ENCODE measurements at places on chromosomes 2 and 18.
A peak's percentile ranks its signal among the peaks of the same experiment; 100 is the strongest.

DNA sequence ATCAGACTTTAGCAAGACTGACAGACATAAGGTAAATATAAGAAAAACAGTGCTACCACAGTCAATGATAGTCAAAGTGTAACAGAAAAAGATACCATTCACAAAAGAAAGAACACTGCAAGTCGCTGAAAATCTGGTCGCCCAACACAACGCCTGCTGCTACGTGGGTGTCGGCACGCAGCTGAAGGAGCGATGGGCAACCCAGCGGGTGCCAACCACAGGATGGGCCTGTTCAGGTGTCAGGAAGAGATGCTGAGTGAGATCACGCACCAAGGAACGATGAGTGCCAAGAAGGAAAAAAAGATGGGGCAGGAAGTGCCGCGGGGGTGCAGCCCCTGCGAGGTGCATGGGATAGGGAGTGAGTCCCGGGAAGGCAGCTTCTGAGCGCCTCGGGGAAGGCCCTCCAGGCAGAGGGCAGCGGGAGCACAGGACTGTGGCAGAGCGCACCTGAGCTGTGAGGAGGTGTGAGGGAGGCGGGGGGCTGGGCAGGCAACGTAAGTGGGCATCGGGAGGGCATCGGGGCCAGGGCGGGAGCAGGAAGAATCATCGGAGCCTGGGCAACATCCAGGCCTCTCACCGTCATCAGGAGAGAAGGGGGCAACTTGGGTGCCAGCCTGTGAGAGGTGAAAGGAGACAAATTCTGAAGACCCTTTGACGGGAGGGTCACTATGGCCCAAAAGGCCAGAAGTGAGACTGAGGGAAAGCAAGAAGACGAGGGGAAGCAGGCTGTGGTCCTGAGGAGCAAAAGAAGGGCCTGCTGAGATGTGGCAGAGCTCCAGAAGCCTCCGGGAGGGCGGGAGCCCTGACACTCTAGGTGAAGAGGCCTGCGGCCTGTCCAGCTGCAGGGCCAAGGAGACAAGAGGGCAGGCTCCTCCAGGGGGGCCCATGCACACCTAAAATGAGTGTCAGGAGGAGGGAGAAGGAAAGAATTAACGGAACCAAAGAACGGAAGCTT is 14.8 kb upstream of the MTERF4 start:
- no peak for DNase-seq

GRCh38 chr2:127626175-127626574 is 19.8 kb upstream of the GPR17 start:
- no peak for DNase-seq

DNA sequence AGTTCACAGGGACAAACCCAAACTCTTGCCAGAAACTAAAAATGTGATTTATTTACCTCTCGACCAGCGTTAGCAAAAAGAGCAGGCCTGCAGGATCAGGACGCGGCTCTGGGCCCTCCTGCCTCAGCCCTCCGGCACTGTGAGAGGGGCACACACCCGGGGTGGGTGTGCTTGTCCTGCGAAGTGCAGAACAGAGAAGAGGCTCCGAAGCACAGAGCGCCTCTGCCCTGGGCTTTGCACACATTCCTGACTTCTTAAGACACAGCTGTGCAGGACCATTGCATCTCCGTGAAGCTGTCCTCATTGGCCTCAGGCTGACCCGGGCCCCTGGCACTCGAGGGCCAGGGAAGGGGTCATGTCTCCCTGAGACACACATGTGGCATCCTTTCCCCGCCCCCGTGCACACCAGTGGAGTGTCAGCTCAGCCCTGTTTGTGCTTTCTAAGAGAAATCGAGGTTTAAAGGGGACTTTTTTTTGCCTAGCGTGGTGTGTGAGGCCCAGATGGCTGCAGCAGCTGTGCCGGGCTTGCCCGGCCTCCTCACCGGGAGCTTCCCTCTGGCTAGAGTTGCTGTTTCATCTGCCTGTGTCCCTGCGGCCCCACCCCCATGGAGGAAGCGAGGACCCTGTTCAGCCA is 9.9 kb upstream of the NFATC1 start:
- DNase-seq: no peak

GRCh38 chr2:120656273-120656950 is 79.3 kb upstream of the GLI2 start:
- no peak for DNase-seq

GRCh38 chr2:239444626-239445577 is 44.1 kb upstream of the HDAC4 start:
- no peak for DNase-seq

DNA sequence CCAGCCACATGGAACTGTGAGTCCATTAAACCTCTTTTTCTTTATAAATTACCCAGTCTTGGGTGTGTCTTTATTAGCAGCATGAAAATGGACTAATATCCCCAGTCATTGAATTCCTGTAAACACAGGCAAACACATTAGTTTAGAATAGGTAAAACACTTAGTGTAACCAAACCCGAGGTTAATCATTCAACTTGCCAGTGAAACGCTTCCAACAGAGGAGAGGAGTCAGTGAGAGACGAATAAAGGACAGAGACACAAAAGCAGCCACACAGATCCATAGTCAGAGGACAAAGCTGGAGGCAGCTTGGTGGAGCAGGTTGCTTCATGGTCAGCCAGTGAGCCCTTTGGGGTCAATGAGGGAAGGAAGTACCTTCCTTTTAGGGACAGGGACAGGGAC is 348.1 kb downstream of the TGIF1 start:
- DNase-seq: no peak

DNA sequence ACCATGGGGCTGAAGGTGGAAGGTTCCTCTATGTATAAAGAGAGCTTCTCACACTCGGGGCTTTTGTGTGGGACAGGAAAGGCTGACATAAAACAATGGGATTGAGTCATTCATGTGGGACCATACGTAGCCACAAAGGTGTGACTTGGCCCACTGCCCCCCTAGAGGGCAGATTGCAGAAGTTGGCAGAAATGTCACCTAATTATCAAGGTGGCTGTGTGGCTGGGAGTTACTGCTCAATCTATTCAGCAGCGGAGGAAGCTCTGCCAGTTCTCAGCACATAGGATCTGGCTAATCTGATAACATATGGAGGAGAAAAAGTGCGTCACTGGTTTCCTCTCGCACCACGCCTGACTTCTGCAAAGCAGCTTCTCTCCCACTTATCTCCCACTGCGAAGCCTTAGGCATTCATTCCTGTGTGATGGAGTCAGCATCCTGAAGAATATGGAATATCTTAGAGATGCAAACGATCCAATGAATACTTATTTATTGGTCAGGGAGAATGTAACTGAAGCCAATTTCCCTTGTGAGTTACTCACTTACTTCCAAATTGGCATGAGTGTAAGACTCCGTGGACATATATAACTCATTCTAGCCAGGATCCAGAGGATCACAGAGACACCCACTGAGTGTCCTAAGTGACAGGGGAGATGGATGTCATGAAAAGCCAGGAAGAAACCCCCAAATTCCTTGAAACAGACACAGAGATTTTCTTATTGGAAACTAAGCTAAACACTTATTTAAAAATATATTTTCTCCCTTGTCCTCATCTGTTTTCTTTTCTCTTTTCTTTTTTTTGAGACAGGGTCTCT is 344.8 kb downstream of the TGIF1 start:
- DNase-seq: no peak

DNA sequence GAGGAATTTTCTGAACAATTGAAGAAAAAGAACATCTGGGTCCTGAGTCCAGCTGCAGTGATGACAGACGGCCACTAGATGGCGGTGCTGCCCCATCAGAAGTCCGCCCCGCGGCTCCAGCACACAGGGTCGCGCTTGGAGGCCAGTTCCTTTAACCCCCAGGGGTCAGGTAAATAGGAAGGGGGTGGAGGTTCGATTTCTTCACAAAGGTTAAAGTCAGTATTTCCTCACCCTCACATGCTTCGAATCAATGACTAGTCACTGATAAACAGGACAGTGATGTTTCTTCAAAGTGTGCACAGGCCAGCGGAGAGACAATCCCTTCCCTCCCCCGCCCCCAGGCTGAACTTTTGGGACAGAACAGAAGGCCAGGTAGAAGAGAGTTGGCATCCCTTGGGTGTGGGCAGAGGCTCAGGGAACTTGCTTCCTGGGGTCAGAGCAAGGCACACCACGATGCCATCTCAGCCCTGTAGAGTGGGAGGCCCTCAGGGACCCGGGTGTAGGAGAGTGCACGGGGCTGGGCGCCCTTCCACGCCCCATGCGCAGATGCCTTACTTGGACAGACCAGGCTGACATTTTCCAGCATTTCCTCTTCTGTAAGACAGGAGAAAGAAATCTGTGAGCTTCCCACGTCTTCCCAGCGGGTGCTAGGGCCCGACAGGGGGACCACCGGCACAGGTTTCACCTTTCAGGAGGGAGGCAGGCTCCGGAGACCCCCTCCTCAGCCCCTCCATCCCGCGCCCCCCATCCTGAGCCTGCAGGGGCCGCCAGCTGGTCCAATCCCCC is 722 bp downstream of the APOB start:
- DNase-seq: peak; percentile 24

DNA sequence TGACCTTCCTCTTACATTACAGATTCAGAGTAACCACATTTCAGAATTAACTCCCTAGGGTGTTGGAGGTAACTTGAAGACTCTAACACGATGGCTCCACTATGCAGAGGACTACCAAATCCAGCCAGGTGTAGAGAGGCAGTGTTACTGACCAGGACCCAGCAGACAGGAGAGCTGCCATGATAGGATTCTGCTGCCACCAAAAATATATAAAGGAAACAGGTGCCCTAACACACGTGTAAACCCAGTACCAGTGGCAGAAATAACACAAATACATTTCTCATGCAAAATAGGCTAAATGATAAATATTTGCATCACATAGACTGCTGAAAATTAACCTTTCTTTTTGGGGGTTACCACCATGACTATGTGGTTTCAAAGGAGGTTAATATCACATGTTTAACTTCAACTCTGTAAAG is 7.0 kb downstream of the ZBTB14 start:
- DNase-seq: no peak

DNA sequence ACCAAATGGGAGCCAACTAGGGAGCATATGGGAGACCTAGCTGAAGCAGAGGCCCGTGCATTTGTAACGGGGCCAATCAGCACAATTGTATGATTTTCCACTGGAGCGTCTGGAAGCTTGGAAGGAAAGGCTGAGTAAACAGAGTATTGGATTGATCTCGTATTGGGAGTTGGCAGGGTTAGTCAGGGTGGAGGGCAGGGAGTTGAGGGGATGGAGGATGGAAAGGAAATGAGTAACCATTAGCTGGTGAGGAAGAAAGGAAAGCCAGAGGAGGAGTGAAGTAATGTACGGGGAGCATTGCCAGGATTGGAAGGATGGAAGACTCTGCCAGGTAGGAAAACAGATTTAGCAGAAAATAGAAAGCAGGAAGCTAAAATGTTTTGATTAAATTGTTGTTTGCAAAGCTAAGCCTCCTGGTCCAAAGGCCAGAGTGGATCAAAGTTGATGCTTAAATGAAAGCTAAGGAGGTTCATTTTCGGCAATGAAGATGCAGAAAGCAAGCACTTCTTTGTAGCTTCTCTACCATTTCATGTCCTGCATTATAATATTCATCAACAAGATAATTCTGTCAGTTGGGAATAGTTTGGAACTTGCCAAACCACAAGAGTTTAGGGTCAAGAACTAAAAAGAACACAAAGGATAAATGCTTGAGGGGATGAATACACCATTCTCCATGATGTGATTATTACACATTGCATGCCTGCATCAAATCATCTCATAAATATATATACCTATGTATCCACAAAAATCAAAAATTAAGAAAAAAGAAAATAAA is 75.6 kb upstream of the TTN start:
- no peak for DNase-seq

- DNase-seq: peak; percentile 44
These were observed 277.9 kb downstream of the NDUFA10 start for GRCh38 chr2:239747274-239747673.

DNA sequence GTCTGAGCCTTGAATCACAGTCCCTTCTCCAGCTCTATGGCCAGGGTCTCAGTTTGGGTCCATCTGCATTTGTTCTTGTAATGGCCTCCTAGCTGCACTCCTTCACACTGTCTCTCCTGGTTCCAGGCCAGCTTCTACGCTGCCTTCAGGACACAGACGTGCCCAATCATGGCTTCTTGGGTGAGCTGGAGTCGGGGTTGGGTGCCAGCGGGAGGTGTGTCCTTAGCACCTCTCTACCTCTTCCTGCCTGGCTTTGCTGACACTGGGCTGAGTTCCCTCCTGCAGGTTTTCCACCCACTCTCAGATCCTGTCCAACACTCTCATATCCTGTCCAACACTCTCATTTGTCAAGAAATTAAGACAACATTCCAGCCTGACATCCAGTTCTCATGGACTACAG is 9.6 kb downstream of the TRPM8 start:
- DNase-seq: no peak

DNA sequence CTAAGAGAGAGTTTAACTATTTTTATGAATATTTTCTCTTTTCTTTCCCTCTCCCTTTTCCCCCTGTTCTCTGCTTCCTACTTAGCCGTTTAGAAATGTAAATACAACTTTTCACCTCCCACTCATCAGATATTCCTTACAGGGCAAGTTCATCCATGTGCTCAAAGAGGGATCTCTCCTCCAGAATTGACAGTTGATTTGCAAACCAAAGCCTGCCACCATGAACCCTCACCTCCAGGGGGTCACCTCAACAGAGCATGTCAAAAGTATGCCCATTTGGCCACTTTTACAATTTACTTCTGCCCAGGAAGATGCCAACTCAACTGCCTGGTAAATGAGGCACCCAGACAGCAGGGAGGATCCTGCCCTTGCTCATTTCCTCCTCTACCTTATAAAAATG is 149.2 kb upstream of the GYPC start:
- DNase-seq: no peak

- DNase-seq: no peak
These were observed 77.1 kb downstream of the MYO5B start for GRCh38 chr18:50117863-50118262.

DNA sequence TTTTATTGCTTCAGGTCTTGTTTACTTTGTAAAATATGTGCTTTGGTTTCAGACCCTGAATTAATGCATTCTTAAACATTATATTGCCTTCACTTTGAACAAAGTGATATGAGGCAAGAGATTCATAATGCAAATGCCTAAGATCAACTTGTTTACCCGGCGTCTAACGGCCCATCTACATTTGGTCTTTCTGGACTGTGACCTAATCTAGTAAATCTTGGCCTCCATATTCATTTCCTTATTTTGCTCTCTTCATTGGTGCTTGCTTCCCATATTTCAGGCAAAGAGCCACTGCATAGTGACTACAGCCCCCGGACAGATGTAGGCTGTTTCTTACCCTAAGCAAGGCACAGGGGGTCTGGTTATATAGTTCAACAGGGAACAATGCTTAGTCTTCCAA is 53.0 kb upstream of the SLC39A10 start:
- DNase-seq: peak; percentile 60

DNA sequence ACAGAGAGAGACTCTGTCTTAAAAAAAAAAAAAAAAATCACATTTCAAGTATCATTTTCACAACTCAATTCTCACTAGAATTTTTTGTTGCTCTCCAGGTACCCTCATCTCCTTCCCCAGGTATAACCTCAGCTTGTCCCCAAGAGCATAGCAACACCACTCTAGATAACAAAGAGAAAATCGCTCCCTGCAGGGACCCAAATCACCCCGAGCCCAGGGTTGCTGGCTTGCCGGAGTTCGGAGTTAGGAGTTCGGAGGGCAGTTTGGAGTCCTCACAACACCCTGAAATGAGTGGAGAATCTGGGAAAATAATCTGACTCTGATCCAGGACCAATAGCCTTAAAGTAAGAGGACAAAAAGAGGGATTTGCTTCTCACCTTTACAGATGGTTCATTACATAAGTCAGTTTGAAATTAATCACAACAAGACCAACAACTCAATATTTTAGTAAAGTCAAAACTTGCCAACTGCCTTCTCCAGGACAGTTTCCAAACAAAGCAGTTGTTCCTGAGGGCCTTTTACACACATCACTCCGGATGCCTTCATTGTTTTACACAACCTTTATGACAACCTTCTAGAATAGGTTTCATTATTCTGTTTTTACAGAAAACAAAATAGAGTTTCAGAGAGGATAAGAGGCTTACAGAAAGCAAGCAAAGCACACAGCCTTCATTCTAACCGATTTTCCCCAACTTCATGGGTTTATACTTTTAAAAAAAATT is 59.1 kb downstream of the C2orf76 start:
- DNase-seq: no peak
